Activated CD4-positive, alpha-beta T cell treated with anti-CD3 and anti-CD28 coated beads for 4 hours (primary cell): ENCODE measurements at places on chromosomes 16 and 17.

- DNase-seq = no peak
Observed at GRCh38 chr17:62693616-62694409, 66.3 kb downstream of the MRC2 start.

- DNase-seq = no peak
Observed at GRCh38 chr17:9890124-9890523, 14.9 kb downstream of the RCVRN start.

DNA sequence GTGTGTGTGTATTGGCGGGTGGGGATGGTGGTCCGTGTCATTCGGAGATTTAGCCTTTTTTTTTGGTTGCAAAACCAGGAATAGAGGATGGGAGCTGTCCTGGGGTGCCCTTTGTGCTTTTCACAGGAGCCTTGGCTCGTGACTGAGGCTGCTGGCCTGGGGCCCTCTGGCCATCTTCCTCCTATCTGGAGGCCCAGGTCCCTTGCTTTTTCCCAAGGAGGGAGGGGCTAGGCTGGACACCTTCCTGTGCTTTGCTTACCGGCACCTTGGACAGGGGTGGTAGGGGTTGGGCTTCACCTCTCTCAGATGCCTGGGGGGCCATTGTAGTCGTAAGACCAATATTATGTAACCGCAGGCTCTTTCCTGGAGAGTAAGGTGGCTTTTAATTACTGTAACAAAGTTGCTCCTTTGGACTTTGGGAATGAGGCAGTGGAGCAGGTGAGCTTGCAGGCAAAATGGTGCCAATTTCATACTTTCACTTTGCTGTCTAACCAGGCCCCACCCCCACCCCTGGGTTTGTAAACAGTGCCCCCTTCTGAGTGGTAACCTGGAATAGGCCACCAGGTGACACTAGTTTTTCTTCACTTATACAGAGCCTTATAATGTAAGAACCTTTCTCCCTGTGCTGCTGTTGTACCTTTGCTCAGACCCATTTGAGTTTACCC, 1.2 kb downstream of the DYNLL2 start:
- peak; percentile 67 for DNase-seq

GRCh38 chr16:56909527-56909979, 22.4 kb upstream of the HERPUD1 start:
- no peak for DNase-seq

- DNase-seq = no peak
Observed at GRCh38 chr16:24838554-24839266, 7.1 kb upstream of the SLC5A11 start.

GRCh38 chr16:73052576-73052975, 4.6 kb upstream of the ZFHX3 start:
- DNase-seq = no peak

- DNase-seq = no peak
Observed at GRCh38 chr17:65644545-65644944, 83.1 kb upstream of the AXIN2 start.

DNA sequence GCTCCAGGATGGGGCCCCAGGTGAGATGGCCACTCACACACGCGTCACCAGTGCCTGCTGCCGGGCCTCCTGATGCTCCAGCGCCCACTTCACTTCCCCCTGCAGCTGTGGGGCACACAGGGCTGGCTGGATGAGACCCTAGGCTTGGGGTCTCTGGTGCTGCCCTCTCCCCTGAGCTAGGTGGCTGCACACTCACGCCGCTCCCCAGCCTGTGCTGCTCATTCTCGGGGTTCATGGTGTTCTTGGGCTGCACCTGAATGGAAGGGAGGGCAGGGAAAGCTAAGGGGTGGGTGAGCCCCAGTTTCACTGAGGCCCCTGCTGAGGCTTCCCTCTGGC, 1.2 kb downstream of the CCDC78 start:
- DNase-seq = no peak

GRCh38 chr17:4833941-4834680, 971 bp downstream of the MINK1 start:
- no peak for DNase-seq

- no peak for DNase-seq
Observed at GRCh38 chr17:57279432-57279831, 23.1 kb downstream of the MSI2 start.

DNA sequence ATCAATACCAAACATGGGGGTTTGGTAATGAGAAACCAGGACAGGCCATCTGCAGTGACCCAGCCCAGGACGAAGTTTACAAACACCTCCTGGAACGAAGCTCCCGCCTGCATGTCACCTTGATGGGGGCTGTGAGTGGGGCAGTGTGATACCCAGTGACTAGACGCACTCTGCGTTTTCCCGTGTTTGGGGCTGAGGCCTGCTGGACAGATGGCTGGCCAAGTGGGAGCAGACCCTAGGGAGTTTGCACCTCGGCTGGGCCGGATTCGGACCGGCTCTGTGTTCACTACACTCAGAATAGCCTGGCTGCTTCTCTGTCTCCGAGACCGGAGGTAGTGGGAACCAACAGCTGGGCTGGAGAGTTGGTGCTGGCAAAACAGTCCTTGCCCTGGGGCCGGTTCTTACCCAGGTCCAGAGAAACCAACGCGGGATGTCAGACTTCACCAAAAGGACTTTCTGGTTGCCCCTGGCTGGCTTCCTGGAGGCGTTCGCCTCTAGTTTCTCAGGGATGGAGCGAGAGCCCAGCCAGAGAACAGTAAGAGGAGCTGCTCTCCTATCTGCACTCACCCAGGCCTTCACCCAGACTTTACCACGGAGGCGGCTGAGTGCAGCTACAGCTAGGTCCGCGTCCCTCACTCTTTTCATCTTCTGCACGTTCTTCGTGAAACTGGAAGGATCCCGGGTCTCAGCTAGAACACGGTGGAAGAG, 20.4 kb downstream of the CARHSP1 start:
- DNase-seq = no peak

DNA sequence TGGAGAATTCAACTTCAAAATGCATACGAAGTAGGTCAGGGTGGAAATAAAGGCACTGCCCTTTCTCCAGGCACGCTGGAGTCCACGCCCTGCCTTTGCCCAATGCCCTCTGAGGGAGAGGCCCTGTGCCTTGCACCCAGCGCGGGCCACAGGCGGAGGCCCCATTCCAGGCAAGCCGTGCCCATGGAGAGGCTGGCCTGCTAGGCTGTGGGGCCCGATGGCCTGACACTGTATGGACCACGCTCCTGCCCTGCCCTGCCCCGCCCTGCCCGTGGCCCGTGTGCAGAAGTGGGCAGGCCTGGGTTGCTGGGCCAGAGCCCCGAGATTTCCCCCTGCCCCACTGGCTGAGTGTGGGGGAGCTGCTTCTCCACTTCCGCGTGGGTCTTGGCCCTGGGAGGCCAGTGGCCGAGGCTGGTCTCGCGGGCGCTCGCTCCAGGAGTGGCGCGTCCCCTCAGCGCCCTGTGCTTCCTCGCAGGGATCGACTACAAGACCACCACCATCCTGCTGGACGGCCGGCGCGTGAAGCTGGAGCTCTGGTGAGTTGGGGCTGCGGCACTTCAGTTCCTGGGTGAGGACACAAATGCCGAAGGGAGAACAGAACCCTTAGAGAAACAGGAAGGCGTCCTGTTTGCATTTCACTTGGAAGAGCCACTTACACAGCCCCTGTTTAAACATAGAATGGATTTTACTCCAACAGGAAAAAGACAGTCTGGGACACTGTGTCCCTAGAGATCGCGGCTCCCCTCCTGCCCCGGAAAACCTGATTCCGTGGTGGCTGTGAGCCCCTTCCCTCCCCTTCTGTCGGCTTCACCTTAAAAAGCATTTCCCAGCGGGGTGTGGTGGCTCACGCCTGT, 13.8 kb upstream of the WFIKKN1 start:
- no peak for DNase-seq

- no peak for DNase-seq
Observed at GRCh38 chr16:52526116-52526828, 20.7 kb downstream of the TOX3 start.

GRCh38 chr16:67530013-67530939, 1.6 kb downstream of the RIPOR1 start:
- no peak for DNase-seq

GRCh38 chr16:16938009-16938408, 532.8 kb downstream of the XYLT1 start:
- DNase-seq = no peak

DNA sequence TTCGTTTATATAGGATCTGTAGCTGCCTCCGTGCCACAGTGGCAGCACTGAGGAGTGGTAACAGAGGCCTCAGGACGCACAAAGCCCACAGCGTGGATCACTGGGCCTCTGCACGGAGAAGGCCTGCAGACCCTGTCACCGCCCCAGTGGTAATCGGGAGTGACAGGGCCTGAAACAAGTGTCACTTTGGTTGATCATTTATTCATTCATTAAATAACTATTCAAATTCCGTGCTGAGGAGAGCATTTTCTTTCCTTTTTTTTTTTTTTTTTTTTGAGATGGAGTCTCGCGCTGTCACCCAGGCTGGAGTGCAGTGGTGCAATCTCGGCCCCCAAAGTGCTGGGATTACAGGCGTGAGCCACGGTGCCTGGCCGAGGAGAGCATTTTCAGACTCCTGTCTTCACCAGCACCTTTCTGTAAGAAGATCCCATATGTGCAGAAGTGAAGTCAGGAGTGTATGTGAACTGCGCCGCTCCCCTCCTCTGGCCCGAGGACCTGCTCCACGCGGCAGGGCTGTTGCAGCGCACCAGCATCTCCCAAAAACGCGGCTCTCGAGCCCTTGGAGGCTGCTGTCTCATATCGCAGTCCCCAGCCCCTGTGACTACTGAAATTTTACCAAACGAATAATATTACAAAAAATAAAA, 44.9 kb upstream of the TRAP1 start:
- DNase-seq = no peak

GRCh38 chr17:7440834-7441195, 1.5 kb downstream of the FGF11 start:
- no peak for DNase-seq
